RKO (cell line): ENCODE measurements at places on chromosomes 2 and 18.

- DNase-seq: no peak
These were observed 3.8 kb upstream of the CNNM4 start for GRCh38 chr2:96756788-96757476.

- DNase-seq: no peak
These were observed 3.3 kb downstream of the PAX3 start for GRCh38 chr2:222295368-222296062.

DNA sequence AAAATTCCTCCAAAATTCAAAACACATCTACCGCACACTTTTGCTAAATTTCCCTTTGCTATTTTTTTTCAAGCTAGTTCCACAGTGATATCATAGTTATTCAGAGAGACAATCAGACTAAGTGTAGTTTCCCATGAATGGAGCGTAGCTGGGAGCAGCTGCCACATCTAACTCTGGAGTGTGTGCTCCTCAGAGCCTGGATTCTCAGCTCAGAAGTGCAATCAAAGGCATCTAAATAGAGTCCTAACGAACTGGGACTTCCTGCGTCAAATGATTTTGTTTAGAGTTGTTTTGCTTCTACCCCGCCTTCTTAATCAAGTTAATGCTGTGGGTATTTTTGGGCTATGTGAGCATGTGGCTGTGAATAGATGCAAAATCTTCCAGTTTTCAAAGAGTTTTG lies 160.3 kb downstream of the TMEM18 start:
- no peak for DNase-seq

- DNase-seq: peak; percentile 72
These were observed 616 bp downstream of the RNPEPL1 start for GRCh38 chr2:240568678-240569522.

DNA sequence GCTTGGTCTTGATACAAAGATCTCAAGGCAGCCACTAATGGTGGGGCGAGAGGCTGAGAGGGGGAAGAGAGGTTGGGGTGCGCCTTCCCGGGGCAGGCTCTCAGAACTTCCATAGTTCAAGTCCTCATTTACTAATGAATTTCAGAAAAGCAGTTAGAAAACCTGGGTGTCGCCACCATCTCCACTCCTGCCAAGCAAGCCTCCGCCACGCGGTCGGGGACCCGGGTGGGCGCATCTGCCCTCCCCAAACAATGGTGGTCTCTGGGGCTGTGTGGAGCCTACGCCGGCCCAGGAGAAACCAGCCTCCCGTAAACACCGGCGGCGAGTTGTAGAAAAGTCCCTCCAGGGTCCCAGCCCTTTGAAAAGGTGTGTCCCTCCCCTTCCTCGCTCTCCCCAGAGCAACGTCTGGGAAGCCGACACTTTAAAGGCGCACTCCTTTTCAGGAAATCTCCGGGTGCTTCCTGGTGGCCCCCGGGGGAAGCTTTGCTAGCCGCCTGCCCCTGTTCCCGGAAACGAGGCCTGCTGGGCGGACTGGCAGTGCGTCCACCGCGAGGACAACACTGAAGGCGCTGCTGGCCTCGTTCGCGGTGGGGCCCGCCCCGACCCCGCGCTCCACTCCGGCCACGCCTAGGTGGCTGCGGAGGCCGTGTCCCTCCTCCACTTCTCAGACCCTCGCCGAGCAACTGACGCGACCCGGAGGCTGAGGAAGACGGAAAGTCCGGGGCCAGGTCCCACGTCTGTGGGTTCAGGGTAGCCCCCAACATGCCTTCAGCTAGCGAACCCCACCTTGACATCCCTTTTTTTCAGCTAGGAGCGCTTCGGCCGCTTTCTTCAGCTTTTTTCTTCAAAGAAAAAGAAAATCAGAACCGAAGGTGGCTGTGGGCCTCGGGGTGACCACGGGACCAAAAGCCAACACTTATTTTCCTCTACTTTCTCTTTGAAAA lies 16.8 kb downstream of the EVX2 start:
- DNase-seq: no peak

DNA sequence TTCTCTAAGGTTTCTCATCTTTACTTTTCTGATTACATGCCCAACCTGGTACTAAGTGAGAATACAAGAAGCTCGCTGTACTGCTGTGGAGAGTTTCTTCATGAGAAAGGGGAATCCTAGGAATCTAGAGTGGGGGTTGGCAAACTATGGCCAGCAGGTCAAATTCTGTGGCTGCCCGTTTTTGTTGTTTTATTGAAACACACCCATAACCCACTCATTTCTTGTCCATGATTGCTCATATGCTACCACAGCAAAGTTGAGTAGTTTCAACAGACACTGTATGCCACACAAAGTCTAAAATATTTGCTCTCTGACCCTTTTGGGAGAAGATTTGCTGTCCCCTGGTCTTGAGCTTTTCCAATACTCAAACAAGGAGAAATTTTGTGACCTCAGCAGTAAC lies 58.8 kb downstream of the C2orf74 start:
- no peak for DNase-seq

DNA sequence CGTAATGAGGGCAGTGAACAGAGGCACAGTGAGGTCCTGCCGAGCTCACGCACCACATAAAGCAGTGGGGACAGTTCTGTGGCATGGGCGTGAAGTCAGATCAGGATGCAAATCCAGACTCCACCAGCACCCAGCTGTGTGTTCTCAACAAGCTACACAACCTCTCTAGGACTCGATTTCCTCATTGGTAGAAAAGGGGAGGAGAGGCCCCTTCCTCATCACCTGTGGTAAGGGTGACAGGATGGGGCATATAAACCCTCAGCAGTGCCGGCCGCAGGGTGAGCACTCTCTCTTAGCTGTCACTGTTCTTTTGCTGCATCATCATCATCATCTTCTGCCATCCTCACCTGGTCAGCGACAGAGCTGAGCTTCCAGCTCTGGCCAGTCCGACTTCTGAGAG lies 54.8 kb downstream of the C2orf76 start:
- no peak for DNase-seq

GRCh38 chr2:12270876-12271588 lies 445.7 kb upstream of the TRIB2 start:
- no peak for DNase-seq

- no peak for DNase-seq
These were observed 490.9 kb downstream of the STK39 start for GRCh38 chr2:167756446-167756845.

DNA sequence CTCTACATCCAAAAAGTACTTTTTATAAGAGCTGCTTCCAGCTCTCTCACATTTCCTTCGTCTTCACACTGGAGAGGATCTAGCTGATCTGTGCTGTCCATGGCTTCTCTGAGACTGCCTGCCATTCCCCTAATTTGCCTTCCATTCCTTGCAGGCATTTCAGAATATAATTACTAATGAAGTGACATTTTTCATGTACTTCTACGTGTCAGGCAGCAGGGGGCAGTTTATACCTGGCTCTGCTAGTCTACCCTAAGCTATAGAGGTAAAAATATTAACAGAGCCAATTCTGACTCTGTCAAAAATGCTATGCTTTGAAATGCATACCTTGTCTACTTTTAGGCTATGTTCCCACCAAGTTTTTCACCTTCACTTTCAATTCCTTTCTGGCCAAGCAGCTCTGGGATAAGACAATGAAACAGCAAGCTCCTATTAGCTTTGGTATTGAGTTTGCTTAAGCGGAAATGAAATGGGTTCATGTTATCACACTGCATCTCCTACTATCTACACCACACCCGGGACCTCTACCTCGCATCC lies 81.9 kb downstream of the MEP1B start:
- peak; percentile 55 for DNase-seq

GRCh38 chr2:207135801-207136457 lies 29.8 kb downstream of the KLF7 start:
- no peak for DNase-seq

DNA sequence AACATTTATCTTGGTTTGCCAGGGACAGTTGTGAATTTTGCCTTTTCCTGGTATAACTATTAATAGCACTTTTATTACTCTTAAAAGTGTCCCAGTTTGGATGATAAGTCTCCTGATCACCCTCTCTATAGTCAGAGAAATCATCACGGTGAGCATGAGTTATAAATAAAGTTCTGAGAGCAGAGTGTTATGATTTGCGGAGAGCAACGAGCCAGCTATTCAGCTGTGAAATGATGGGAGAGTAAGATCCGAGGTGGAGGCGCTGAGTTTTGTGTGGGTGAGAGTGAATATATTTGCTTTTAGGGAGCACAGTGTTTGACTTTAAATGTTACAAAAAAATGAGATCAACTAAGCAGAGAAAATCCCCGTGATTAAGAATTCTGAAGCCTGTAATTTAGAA lies 179.6 kb downstream of the DSC3 start:
- no peak for DNase-seq

DNA sequence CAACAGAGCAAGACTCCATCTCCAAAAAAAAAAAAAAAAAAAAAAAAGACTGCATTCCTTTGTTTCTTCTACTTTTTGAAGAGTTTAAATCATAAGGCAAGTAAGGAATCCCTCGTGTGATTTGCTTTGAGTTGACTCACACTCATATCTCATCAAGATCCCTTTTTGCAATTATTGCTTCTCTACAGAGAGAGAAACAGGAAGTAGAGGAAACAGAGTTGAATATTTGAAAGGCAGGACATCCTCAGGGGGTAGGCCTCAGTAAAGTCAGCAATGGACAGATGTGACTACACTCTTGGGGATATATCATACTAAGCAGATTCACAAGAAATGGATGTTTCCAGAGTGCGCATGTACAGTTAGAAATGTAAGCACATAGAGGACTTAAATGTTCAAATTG lies 11.2 kb upstream of the EFR3B start:
- DNase-seq: no peak

DNA sequence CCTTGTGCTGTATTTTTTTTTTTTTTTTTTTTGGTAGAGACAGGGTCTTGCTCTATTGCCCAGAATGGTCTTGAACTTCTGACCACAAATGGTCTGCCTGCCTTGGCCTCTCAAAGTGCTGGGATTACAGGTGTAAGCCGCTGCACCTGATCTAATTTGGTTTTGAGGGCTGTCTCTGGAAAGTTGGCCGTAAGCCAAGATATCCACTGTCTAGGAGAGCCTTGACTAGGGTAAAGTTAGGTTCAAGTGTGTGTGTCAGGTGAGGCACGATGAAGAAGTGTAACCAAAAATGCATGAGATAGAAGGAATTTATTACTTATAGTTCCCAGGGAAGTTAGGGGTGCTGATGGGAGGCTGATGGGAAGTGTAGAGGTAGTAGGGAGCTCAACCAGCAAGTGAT lies 46.7 kb downstream of the INO80C start:
- DNase-seq: no peak

DNA sequence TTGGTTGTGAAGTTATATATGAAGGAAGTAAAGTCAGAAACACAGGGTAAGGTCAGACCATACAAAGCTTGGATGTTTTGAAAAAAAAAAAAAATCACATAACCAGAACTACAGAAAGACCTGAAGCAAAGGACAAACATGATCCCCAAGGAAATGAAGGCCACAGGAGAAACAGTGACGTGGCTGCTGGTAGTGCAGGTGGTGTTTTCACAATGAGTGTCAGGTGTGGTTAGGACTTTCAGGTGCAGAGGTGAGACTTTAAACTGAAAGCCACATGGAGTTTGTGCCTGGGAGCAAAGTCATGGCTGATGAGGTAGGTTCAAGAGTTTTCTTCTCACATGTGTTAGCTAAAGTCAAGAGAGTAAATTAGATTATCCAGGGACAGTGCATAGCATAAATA lies 270.7 kb downstream of the PIEZO2 start:
- no peak for DNase-seq

- DNase-seq: peak; percentile 16
These were observed 134.4 kb upstream of the TPO start for GRCh38 chr2:1278861-1279260.

- no peak for DNase-seq
These were observed 52.0 kb upstream of the CD226 start for GRCh38 chr18:69999656-70000055.

- no peak for DNase-seq
These were observed 73.2 kb downstream of the CAPN13 start for GRCh38 chr2:30733876-30734520.

GRCh38 chr18:58335223-58335622 lies 291.2 kb downstream of the NEDD4L start:
- no peak for DNase-seq

- DNase-seq: peak; percentile 90
These were observed 18.1 kb downstream of the ZNF516 start for GRCh38 chr18:76476665-76477561.

- DNase-seq: no peak
These were observed 61.3 kb downstream of the PKP4 start for GRCh38 chr2:158518084-158518483.

GRCh38 chr18:61149786-61150185 lies 183.4 kb upstream of the CDH20 start:
- peak; percentile 46 for DNase-seq

DNA sequence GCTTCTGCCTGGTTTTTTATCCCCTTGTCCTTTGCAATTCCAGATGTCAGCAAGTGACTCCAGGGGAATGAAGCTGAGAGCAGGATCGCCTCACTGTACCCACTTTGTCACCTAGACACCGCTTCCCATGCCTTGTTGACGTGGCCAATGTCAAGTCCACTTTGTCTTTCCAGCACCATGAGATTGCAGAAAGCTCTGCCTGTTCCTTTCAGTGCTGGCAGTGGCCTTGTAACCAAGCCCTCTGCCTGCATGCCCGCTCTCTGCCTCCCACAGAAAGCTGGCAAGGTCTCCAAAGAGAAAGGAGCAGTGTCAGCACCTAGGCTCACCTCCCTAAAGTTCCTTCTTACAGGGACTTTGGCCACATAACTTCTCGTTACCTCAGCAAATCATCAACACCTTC lies 282.2 kb upstream of the ST6GAL2 start:
- no peak for DNase-seq

DNA sequence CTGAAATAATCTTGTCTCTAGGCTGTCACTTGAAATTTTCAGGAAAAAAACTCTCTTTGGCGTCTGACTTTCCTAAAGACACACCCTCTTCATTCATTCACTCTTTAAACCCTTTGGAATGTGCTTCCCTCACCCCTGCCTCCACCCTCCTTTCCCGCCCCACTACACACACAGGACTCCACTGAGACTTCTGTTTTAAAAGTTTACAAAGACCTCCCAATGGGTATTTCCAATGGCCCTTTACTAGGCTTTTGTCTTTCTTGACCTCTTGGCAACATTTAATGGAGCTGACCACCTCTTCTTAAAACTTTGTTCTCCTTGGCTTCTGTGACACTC lies 96.1 kb downstream of the RBMS1 start:
- DNase-seq: no peak

DNA sequence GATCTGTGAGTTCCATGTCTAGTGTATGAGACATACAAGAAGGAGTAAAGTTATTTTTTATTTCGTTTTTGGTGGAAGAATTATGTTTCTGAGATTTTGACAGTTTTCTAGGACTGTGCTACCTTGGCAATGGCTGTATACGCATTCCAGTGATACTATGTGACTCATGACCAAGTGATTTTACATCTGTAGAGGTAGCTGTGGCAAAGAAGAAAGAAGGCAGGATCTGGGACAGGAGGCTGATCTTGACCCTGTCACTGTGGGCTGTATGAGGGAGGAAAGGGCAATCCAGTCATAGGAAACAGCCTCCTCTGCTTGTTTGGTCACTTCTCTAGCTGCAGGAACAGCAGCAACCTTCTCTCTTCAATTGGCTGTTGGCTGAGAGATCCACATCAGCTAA lies 44.0 kb upstream of the PDCL3 start:
- DNase-seq: no peak

GRCh38 chr2:142757111-142757510 lies 120.4 kb upstream of the KYNU start:
- DNase-seq: no peak

- no peak for DNase-seq
These were observed 35.0 kb downstream of the STK25 start for GRCh38 chr2:241473399-241473798.

GRCh38 chr2:134623796-134624195 lies 95.0 kb downstream of the TMEM163 start:
- DNase-seq: no peak

GRCh38 chr2:192051533-192051932 lies 143.2 kb downstream of the TMEFF2 start:
- DNase-seq: no peak
